Urinary bladder (tissue), 4 donors: ENCODE measurements at places on chromosomes 16 and 17. TPM values are rescaled to one million over a fixed set of nuclear protein-coding genes. Genes with fewer than 3 reads are reported as not detected.
A peak's percentile ranks its signal among the peaks of the same experiment; 100 is the strongest.

GRCh38 chr17:77513045-77513444 is 372.3 kb downstream of the SEC14L1 start:
- no peak for DNase-seq

GRCh38 chr17:41739661-41740352 is 5.4 kb upstream of the HAP1 start:
- DNase-seq, result no peak

DNA sequence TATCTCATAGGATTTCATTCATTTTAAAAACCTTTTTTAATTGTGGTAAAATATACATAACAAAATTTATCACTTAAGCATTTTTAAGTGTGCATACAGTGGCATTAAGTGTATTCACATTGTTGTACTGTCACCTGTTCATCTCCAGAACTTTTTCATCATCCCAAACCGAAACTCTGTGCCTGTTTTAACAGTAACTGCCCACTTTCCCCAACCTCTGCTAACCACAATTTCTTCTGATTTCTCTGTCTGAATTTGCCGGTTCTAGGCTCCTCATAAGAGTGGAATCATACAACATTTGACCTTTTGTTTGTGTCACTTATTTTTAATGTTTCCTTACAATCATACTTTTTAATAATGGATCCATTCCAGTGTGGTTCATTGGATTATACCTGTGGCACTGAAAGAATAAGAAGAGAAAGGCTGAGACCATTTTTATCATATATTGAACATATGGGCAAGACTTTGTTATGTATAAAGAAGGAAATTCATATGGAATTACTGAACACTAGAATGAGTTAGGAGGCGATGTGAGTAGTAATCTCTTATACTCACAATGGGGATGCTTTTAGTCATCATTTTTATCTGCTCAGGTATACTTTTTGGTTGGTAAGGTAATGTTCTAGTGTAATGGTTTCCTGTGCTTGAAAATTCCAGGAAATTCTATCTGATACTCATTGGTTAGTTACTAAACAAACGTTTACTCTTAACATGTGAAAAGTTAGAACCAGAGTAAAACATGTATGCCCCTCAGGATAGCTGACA is 10.8 kb downstream of the CYLD start:
- no peak for DNase-seq

DNA sequence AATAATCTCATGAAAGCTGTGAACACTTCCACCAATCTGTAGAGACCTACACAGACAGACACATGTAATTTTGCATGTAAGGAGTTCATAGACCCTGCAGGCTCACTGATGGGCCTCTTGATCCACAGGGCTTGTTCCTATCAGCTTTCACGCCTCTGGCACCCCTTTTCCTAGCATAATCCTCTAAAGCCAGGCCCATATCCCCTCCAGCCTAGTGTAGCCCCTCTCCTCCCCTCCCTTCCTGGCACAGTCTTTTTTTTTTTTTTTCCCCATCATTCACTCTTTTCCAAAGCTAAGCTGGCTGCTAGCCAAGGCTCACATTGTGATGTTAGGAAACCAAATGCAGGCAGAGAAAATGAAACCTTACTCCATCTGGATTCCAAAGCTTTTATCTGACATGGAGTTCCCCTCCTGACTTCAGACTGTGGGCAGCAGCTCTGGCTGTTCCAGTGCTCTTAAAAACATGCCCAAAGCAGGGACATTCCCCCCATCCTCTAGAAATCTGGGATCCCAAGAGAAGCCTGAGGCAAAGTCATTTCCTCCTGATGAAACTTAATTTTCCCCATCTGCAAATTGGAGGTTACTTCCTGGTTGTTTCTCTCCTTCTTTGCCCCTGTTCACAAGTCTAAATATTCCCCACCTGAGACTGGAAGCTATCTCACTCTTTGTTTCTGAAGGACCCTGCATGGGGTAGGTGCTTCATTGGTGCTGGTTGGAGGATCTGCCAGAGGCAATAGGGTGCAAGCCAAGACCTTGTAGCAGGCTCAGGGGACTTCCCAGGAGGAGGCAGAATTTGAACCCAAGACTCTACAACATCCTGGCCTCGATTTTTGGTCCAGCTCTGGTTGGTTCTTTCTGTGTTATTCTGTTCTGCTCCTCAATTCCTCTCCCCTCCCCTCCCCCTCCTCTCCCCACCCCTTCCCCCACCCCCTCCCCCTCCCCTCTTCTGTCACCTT is 9.9 kb upstream of the CCL5 start:
- DNase-seq, result peak; percentile 15

DNA sequence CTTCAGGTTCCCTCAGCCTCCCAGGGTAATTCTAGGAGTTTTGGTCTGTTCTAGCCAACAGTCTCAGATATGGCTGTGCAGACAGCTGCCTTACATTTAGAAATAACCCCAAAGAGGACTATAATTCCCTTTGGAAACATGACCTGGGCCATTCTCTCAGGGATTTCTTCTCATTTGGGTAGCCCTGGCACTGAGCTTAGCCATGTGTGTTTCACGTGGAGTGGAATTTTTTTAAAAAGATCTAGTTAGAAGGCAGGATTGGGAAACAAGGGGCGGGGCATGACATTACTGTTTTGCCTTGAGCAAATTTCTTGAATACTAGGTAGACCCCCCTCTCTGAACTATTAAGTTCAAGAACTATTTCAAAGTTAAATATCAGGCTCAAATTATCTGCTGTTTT is 29.6 kb upstream of the MRC2 start:
- no peak for DNase-seq

DNA sequence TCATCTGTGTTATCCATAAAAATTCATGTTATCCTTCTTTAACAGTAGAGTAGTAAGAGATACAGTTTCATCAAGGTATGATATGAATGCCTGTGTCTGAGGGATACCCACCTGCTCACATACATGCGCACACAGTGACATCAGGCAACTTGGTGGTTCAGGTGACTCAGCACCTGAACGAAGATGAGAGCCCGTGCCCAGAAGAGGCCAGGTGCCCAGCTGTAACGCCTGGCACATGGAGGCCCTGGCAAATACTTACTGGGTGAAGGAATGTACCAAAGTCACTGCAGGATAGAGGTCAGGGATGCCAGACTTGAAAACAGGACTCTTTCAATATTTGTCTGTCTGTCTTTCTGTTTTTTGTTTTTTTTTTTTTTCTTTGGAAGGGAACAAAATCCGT is 72.6 kb upstream of the LGALS9 start:
- DNase-seq, result no peak

The RAC3 gene
- 5.9 TPM for polyA plus RNA-seq

The RASD1 gene
- 12.5 TPM for polyA plus RNA-seq

DNA sequence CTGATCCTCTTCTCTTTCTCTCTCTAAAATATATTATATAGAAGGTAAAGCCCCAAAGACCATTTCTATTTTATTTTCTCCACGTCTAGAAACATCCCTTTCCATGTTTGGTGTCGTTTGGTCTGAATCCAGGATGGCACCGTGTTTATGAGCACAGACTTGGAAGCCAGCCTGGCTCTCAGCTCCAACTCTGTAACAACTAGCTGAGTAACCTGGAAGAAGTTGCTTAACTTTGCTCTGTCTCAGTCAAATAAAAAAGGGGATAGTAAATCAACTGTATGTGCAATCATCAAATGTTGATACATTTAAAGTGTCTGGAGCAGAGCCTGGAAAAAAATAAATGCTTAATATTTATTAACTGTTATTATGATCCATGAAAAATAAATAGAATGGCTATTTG is 249.8 kb upstream of the MAF start:
- DNase-seq, result no peak

The TSPAN10 gene
- polyA plus RNA-seq, result 0.65 TPM

GRCh38 chr16:27761816-27762215 is 211.9 kb downstream of the KATNIP start:
- no peak for DNase-seq

GRCh38 chr17:49494986-49495841 is at the start of gene NGFR:
Gene NGFR, plus strand, starts transcription at chr17:49495293. Its CDS starts 125 bp downstream, at chr17:49495418.
- no peak for DNase-seq

DNA sequence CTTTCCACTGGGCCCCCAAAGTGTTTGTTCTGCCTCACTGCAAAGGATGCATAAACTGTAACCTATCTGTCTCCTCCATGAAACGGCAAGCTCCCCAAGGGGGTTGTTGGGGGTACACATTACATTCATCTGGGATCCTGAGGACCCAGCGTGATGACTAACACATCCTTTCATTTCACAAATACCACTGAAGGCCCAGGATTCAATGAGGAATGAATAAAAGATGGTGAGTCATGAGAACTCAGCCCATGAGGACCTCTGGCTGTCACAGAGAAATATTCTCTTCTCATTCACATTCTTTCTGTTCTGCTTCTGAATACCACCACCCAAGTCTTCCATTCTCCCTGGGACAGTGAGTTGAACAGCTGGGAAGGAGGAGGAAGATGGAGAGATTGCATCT is 149.8 kb downstream of the RBFOX3 start:
- no peak for DNase-seq

GRCh38 chr16:76946879-76947278 is 244.1 kb upstream of the MON1B start:
- DNase-seq, result no peak

DNA sequence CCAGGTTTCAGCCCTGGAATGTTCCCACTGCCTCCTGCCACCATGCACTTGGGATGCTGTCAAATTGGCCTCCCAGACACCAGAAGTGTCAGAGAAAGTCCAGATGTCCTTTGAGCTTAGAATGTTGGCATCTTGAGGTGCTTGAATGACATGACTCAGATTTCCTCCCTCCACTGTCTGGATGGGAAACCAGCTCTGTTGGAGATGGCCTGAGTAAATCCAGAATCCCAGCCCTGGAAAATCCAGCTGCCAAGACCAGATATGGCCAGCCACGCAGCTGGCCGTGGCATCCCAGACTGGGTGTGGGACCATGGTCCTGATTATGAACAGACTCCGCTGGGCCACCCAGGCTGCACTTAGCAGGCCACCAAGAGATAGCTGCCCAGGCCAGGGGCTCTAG is 57.0 kb upstream of the CLEC3A start:
- no peak for DNase-seq

DNA sequence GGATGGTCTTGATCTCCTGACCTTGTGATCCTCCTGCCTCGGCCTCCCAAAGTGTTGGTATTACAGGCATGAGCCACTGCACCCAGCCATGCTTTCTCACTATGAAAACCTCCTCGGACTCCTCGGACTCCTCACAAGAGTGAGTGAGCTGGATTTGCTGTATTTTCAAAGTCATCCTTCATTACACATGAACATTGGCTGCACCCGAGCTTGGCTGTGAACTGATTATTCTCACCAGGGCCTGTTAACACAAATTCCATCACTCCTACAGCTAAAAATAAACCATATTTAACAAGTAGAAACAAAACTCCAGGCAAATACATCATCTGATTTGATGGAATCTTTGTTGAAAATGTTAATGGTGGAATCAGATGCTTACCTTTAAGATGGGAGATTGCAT is 50.3 kb downstream of the PITPNC1 start:
- no peak for DNase-seq

DNA sequence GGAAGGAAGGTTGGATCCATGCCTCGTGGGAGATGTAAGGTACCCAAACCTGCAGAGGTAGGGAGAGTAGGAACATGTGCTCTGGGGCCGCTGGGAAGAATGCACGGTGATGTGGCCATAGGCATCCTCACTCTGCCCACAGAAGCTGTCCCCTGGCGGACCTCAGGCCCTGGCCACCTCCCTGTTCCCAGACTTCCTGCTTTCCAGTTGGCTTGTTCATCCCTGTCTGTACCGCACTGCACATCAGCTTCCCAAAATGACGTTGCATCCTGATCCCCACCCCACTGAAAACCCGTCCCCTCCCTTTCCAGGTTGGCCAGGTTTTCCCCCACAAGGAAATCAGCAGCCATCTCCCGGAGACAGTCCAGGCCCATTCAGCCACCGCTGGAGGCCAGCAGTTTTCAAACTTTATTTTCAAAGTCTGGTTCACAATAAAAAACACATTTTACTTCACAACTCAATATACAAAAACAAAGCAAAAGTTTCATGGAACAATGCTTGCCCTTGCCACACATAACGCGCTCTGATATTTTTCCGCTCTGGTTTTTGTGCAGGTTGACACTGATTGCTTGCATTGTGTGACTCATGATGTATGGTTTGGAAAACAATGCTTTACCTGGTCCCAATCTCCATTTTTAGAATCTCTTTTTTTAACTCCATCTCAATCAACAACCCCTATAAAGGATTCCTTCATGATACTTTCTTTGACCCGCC is 143.0 kb downstream of the GAS7 start:
- DNase-seq, result no peak

The TMEM238L gene
- 1.8 TPM for polyA plus RNA-seq

The DLG4 gene
- polyA plus RNA-seq, result 17.1 TPM

The CSH2 gene
- not detected for polyA plus RNA-seq

- no peak for DNase-seq
These were observed 4.8 kb upstream of the SIRT7 start for GRCh38 chr17:81922566-81923301.

DNA sequence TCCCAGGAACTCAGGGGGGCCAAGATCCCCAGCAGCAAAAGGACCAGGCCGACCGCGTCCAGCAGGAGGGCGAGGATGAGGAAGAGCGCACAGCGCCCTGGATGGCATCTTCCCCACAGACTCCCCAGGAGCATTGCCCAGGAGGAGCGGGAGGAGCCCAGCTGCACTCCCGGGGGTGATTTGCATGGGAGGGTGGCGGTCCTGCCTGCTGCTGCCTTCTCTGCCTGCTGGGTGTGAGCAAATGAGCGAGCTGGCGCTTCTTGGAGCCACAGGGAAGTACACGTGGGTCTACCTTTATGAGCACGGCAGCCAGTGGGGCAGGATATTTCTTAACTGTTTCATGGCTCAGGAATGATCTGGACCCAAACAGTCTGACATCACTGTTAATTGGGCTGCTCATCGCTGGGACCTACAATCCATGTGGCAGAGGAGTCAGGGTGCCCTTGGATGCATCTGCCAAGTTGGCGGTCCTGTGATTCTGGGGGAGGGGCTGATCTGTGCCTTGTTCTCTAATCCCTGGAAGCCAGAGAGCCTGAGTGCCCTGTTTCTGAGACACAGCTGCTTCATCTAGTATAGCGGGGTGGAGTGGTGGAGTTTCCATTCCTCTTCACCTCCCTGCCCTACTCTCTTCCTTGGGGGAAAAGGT is at the start of gene TMEM238L:
TMEM238L (minus strand) TSS at position 270 of the 646 bp plus-strand sequence; CDS start at position 134, 136 bp downstream.
- no peak for DNase-seq

The ARHGAP44 gene
- polyA plus RNA-seq, result 5.2 TPM

The ZNF48 gene
- polyA plus RNA-seq, result 10.2 TPM

The ODAD4 gene
- 2.0 TPM for polyA plus RNA-seq

DNA sequence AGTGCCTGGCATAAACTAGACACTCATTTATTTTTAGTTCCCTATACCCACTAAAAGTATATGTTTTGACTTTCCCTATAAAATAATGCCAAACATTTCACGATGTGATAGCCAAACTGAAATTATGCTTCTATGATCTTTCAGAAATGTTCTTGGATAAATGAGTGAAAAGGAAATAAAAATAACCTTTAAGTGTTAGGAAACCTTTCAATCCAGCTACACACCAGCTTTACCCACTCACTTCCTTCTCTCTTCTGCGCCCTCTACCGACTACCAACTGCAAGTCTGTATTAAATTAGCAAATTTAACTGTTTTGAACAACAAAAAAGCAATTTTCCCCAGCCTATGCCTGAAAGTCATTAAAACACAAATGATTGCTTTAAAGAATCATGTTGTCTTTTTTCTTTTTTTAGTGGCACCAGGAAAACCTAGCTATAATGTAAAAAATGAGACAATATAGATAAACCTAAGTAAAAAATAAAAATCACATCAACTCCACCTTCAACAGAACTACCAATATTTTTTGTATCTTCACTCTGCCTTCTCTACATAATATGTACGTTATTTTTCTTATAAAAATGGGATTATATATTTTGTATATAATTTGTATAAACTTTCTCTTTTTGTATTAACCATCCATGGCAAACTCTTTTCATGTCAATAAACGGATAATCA is 13.2 kb upstream of the TMEM100 start:
- no peak for DNase-seq

- DNase-seq, result no peak
These were observed 13.5 kb downstream of the RGS11 start for GRCh38 chr16:262121-262745.
